ENCODE measurements at places on chromosomes 3 and 15.

GRCh38 chr3:169556349-169556870 is 107.1 kb downstream of the MECOM start:
- no peak overlapping the region for H3K27ac ChIP-seq
- DNase-seq: peak; percentile 62
- H3K36me3 ChIP-seq: no peaks in the 10 kb centered on the region
- peaks cover 18% of the 10 kb centered on the region for H3K4me1 ChIP-seq
- H3K4me3 ChIP-seq: no peak overlapping the region
- no peaks in the 10 kb centered on the region for H3K27me3 ChIP-seq

- peak overlapping the region; percentile 91 for H3K4me3 ChIP-seq
- H3K27me3 ChIP-seq: no peaks in the 10 kb centered on the region
- H3K36me3 ChIP-seq: no peaks in the 10 kb centered on the region
- peak; percentile 62 for DNase-seq
- 0 out of 2 replicates have a peak, but pooled peaks cover 7% of the 10 kb centered on the region for H3K4me1 ChIP-seq
These were observed 462 bp downstream of the IGDCC3 start for GRCh38 chr15:65377105-65377975.

GRCh38 chr15:97235611-97235985 is 724.9 kb upstream of the ARRDC4 start:
- H3K27ac ChIP-seq: no peak overlapping the region
- H3K4me3 ChIP-seq: no peak overlapping the region
- no peak for DNase-seq
- no peaks in the 10 kb centered on the region for H3K27me3 ChIP-seq

DNA sequence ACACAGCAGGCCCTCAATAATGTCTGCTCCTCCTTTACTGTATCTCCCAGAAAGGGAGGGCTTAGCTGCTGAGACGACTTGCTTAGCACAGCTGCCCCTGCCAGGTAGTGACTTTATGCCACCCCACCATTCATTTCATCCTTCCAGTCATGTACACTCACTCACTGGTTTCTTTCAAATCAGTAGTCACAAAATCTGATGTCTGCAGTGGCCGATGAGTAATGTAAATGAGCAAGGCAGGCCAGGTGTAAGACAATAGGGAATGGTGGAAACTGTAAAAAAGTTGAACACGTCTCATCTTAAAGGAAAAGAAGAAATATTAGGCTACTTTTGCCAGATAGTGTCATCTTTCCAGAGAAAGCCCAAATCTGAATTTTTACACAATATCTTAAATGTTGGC is 207.6 kb upstream of the PRICKLE2 start:
- no peaks in the 10 kb centered on the region for H3K36me3 ChIP-seq
- DNase-seq: no peak
- no peaks in the 10 kb centered on the region for H3K27me3 ChIP-seq
- H3K4me1 ChIP-seq: no peaks in the 10 kb centered on the region
- H3K4me3 ChIP-seq: no peak overlapping the region

GRCh38 chr15:84057714-84058331 is 177.8 kb upstream of the GOLGA6L4 start:
- no peaks in the 10 kb centered on the region for H3K36me3 ChIP-seq
- H3K27me3 ChIP-seq: no peaks in the 10 kb centered on the region
- H3K4me1 ChIP-seq: no peaks in the 10 kb centered on the region
- H3K27ac ChIP-seq: no peak overlapping the region
- DNase-seq: no peak

DNA sequence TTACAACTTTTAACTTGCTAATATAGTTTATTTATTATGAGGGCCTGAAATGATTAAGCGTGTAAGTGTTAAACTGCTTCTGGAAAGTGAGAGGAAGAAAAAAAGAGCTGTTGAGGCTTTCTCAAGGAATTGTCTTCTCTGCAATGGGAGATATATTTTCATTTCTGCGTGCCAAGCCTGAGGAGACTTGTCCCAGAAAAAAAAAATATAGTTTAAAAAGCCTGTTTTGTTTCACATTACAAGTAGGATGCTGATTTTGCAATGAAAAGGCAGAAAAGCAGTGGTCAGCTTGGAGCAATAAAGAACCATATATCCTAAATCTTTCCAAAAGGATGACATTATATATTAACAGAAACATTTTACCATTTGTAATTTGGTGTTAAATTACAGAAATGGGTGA is 115.5 kb downstream of the GMNC start:
- no peak for DNase-seq
- no peak overlapping the region for H3K27ac ChIP-seq
- no peaks in the 10 kb centered on the region for H3K36me3 ChIP-seq
- no peaks in the 10 kb centered on the region for H3K4me1 ChIP-seq

GRCh38 chr15:58977887-58978286 is 9.6 kb upstream of the RNF111 start:
- peaks cover 4% of the 10 kb centered on the region for H3K4me1 ChIP-seq
- no peak for DNase-seq
- no peaks in the 10 kb centered on the region for H3K27me3 ChIP-seq

- peaks cover 71% of the 10 kb centered on the region for H3K4me1 ChIP-seq
- H3K36me3 ChIP-seq: no peaks in the 10 kb centered on the region
- no peaks in the 10 kb centered on the region for H3K27me3 ChIP-seq
- H3K4me3 ChIP-seq: no peak overlapping the region
- DNase-seq: no peak
- H3K27ac ChIP-seq: peak overlapping the region; percentile 93
These were observed 70.9 kb upstream of the PLXNA1 start for GRCh38 chr3:126912027-126912422.

GRCh38 chr3:123653221-123653682 is 68.4 kb upstream of the HACD2 start:
- peak; percentile 97 for DNase-seq
- H3K27me3 ChIP-seq: no peaks in the 10 kb centered on the region
- no peaks in the 10 kb centered on the region for H3K36me3 ChIP-seq
- peak overlapping the region; percentile 58 for H3K27ac ChIP-seq
- no peak overlapping the region for H3K4me3 ChIP-seq

DNA sequence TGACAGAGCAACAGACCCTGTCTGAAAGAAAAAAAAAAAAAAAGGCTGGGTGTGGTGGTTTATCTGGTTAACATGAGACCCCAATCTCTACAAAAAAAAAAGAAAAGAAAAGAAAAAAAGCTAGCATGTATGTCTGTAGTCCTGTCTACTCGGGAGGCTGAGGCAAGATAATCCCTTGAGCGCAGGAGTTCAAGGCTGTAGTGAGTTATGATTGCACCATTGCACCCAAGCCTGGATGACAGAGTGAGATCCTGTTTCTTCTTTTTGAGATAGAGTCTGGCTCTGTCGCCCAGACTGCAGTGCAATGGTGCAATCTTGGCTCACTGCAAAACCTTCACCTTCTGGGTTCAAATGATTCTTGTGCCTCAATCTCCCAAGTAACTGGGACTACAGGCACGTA is 8.4 kb upstream of the DHX30 start:
- H3K4me1 ChIP-seq: no peaks in the 10 kb centered on the region
- H3K36me3 ChIP-seq: no peaks in the 10 kb centered on the region
- H3K27me3 ChIP-seq: no peaks in the 10 kb centered on the region

DNA sequence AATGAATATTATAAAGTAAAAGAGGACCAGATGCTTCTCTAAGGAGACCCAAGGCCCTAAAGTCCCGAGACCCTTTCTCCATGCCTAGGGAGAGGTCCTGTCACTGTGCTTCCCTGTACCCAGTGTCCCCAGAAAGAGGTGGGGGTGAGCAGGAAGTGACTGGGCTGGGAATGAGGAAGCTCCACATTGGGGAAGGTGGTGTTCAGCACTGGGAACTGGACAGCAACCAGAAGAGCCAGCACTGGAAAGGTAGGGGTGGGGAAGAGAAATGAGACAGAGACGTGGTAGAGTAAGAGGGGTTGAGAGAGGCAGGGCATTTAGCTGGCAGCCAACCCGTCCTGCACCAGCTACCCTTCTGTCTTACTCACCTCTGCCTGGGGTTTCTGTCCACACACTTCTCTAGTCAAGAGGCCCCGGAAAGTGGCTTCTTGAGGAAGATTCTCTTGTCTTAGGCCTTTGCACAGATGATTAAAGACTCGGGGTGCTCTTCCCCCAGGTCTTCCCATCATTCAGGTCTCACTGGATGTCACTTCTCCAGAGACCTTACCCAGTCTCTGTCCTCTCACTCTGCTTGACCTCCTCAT is 12.2 kb downstream of the RRP9 start:
- H3K36me3 ChIP-seq: peaks cover 18% of the 10 kb centered on the region
- H3K27me3 ChIP-seq: no peaks in the 10 kb centered on the region
- H3K4me1 ChIP-seq: no peaks in the 10 kb centered on the region
- DNase-seq: peak; percentile 53

GRCh38 chr15:50840520-50840919 is 68.0 kb upstream of the AP4E1 start:
- H3K27me3 ChIP-seq: no peaks in the 10 kb centered on the region
- H3K4me1 ChIP-seq: no peaks in the 10 kb centered on the region
- no peaks in the 10 kb centered on the region for H3K36me3 ChIP-seq
- H3K4me3 ChIP-seq: no peak overlapping the region
- DNase-seq: no peak
- H3K27ac ChIP-seq: no peak overlapping the region

DNA sequence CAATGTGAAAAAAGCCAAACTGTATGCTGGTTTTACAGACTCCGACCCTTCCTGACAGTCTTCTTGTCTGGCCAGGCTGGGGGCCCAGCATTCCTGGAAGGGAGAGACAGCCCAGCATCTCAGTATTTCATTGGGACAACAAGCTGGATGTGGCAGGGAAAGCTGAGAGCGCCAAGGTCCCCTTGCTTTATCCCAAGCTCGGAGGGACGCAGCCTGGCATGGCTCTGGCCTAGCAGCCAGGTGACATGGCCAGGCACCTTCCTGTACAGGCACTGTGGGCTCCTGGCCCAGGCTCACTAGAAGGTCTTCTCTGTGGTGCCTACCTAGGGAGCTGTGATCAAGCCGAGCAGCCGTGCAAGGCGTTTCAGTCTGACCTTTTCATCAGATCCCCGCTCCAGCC is 33.0 kb downstream of the UMPS start:
- no peak for DNase-seq
- H3K4me1 ChIP-seq: peaks cover 58% of the 10 kb centered on the region
- H3K27me3 ChIP-seq: no peaks in the 10 kb centered on the region
- H3K36me3 ChIP-seq: peaks cover 7% of the 10 kb centered on the region
- H3K4me3 ChIP-seq: no peak overlapping the region
- H3K27ac ChIP-seq: no peak overlapping the region

DNA sequence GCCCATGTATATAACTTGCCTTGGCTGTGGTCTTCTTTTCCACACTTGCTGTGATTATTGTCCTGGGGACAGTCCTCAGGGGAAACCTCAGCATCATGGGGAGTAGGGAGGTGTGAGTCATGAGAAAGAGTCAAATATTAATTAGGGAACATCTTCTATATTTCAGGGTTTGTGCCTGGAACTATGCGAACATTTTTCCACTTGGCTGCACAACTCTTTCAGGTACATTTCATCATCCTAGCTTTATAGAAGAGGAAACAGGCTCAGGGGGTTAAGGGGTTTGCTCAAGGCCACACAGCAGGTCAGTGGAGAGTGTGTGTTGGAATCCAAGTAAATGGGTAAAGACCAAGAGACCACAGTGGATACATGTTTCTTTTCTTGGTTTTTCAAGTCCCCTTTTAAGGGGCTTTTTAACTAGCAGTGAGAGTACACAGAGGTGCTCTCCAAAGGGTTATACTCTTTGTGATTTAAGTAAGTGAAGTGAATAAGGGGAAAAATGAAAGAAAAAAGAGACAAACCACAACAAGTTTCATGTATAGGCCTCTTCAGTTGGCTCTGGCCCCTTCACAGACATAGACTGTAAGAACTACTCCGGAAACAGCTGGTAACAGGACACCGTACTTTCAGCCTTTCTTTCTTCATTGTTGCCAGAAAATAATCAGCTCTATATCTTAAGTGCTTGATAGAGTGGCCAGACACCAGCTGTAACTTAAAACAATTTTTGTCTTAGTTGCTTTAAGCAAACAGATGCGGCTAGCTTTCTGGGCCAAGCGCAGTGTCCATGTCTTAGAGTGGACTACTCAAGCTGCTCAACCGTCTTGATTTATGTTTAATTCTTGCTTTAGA is 64.6 kb downstream of the EEFSEC start:
- no peaks in the 10 kb centered on the region for H3K27me3 ChIP-seq
- peaks cover 19% of the 10 kb centered on the region for H3K4me1 ChIP-seq
- H3K27ac ChIP-seq: peak overlapping the region; percentile 32
- no peak overlapping the region for H3K4me3 ChIP-seq
- peak; percentile 63 for DNase-seq

GRCh38 chr3:128619146-128619890 is 31.3 kb downstream of the RPN1 start:
- no peak for DNase-seq
- no peak overlapping the region for H3K27ac ChIP-seq
- no peaks in the 10 kb centered on the region for H3K4me1 ChIP-seq
- H3K27me3 ChIP-seq: no peaks in the 10 kb centered on the region
- H3K36me3 ChIP-seq: peaks cover 49% of the 10 kb centered on the region

DNA sequence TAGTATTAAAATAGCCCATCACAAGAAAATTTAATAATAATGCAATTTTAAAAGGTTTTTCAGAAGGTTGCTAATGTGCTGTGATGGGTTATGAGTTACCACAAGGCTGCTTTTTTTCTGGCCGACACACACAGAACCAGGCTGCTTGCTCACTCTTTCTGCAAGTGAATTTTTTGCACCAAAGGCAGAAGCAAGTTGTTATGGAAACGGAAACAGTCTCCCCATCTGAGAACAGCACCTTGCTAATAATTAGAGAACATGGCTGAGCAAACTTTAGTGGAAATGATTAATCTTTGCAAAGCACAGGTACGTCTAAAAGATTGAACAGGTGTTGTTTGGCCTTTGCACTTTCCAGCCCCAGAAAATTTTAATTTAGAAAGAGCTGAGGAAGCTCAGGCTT is 51.0 kb downstream of the CACNA2D3 start:
- H3K36me3 ChIP-seq: no peaks in the 10 kb centered on the region
- H3K4me1 ChIP-seq: no peaks in the 10 kb centered on the region
- no peak overlapping the region for H3K27ac ChIP-seq
- H3K4me3 ChIP-seq: no peak overlapping the region

- H3K27ac ChIP-seq: peak overlapping the region; percentile 15
- H3K27me3 ChIP-seq: no peaks in the 10 kb centered on the region
- no peaks in the 10 kb centered on the region for H3K36me3 ChIP-seq
- peak; percentile 66 for DNase-seq
These were observed 19.9 kb downstream of the KLF13 start for GRCh38 chr15:31346367-31347066.

GRCh38 chr15:89747708-89748682 is 3.1 kb downstream of the MESP1 start:
- peaks cover 12% of the 10 kb centered on the region for H3K27me3 ChIP-seq
- no peak overlapping the region for H3K4me3 ChIP-seq
- H3K36me3 ChIP-seq: no peaks in the 10 kb centered on the region

- DNase-seq: no peak
- no peak overlapping the region for H3K27ac ChIP-seq
- no peaks in the 10 kb centered on the region for H3K36me3 ChIP-seq
- H3K4me1 ChIP-seq: peaks cover 4% of the 10 kb centered on the region
- no peak overlapping the region for H3K4me3 ChIP-seq
These were observed 85.9 kb downstream of the NR2F2 start for GRCh38 chr15:96416218-96416933.

- peak overlapping the region; percentile 15 for H3K4me3 ChIP-seq
- H3K27ac ChIP-seq: peak overlapping the region; percentile 84
- H3K36me3 ChIP-seq: no peaks in the 10 kb centered on the region
- DNase-seq: no peak
- H3K27me3 ChIP-seq: no peaks in the 10 kb centered on the region
These were observed 191.1 kb upstream of the TSC22D2 start for GRCh38 chr3:150216866-150217600.
